H7 (cell line): ENCODE measurements at places on chromosomes 13 and 19. TPM values are rescaled to one million over a fixed set of nuclear protein-coding genes. Genes with fewer than 3 reads are reported as not detected.

- DNase-seq = peak; percentile 64
Measured at GRCh38 chr19:48308631-48309586, 16.4 kb upstream of the EMP3 start.

DNA sequence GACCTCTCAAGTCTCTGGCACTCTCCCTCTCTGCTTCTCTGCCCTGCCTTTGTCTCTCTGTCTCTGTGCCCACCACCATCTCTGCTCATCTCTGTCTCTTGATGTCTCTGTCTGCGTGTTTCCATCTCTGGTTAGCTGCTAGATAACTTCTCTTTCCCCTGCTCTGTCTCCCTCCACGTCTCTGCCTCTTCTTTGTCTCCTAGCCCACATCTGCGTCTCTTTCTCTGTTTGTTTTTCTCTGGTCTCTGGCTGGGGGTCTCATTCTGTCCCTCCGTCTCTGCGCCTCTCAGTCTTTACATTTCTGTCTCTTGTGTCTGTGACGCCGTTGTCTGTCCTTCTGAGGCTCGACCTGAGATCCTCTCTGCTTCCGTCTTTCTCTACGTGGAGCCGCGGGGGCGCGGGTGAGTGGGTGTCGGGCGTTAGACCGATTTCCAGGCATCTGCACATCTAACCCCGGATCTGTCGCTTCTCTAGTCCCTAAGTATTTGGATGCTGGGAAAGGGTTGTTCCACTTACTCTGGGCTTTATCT, 386 bp downstream of the GIPR start:
- peak; percentile 44 for DNase-seq

DNA sequence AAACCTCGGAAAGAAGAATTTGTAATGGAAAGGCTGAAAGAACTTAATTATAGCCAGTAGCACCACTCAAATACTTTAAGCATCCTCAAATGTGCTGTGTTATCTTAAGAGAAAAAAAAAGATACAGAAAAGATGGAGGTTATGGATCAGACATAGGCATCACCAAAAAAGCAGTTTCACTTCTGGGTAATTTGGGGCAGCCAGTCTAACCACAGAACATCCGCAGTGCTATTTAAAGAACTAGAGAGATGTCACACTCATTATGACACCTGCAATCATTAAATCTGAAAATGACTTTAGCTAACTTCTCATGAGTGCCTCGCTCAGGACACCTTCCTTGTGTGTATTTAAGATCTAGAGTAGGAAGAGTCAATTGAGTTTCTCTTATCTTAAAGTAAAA, 211.8 kb downstream of the RBM26 start:
- DNase-seq = no peak

- no peak for DNase-seq
Measured at GRCh38 chr13:46656786-46657185, 103.8 kb downstream of the LRCH1 start.

KXD1 gene
- 190 and 202 TPM in 2 replicates for total RNA-seq

SMAD9 gene
- total RNA-seq = 0.59 and 0.81 TPM in 2 replicates

CYP4F8 gene
- total RNA-seq = not detected in 2 replicates

ZNF230 gene
- 1.4 and 3.2 TPM in 2 replicates for total RNA-seq

TUBGCP3 gene
- 19.2 and 25.8 TPM in 2 replicates for total RNA-seq

TMIGD2 gene
- total RNA-seq = 0.45 and 0.78 TPM in 2 replicates

GRCh38 chr13:33232883-33233282, 52.7 kb downstream of the STARD13 start:
- no peak for DNase-seq

DNA sequence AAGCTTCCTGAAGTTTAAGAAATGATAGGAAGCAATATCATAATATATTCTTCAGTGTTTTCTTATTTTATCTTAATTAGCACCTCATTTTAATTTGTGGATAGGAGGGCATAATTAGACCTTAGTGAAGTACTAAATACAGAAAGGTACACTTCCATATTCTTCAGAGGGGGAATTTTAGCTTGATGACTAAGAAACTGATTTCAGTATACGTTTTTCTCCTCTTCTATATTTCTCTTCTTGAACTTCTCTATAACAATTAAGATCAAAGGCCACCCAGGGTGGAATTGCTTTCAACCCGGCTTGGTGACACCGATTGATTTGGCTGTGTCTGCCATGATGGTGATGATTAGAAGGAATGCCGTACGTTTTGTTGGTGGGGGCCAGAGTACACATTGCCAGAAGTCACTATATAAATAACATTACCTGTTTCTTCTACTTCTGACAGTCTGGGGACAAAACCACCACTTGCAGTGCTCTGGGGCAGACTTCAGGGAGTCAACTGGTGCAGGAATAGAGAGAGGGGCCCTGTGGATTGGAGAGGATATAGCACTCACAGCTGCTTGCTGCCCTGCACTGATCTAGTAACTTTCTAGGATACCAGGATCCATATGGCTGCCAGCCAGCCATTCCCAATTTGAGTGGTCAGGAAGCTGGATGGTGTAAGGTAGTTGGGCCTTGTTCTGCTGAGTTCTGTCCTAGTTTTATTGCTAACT, 73.8 kb downstream of the SPATA13 start:
- no peak for DNase-seq

GIPC3 gene
- total RNA-seq = 0.11 and 0.21 TPM in 2 replicates

- no peak for DNase-seq
Measured at GRCh38 chr13:33328701-33329100, 43.1 kb upstream of the STARD13 start.

NKG7 gene
- not detected in 2 replicates for total RNA-seq

DHDH gene
- not detected in 2 replicates for total RNA-seq

GRCh38 chr19:9967326-9967725, 31.0 kb upstream of the OLFM2 start:
- no peak for DNase-seq

ACTMAP gene
- total RNA-seq = 3.1 and 4.7 TPM in 2 replicates

DNA sequence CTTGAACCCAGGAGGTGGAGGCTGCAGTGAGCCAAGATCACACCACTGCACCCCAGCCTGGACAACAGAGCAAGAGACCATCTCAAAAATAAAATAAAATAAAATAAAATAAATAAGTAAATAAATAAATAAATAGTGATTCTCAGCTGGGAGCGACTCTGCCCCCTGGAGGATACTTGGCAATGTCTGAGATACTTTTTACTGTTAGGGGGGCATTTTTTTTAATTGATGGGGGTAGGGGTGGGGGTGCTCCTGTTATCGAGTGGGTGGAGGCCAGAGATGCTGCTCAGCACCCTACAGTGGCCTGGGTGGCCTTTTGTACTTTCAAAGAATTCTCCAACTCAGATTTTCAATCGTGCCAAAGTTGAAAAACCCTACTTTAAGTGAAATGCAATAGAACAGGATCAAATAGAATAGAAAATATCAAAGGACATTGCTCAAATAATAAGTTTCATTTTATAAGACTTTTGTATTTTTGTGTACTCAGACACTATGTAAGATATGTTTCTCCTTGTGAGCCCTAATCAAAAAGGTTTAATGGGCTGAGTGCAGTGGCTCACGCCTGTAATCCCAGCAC, 7.1 kb upstream of the CLPP start:
- peak; percentile 57 for DNase-seq

DNA sequence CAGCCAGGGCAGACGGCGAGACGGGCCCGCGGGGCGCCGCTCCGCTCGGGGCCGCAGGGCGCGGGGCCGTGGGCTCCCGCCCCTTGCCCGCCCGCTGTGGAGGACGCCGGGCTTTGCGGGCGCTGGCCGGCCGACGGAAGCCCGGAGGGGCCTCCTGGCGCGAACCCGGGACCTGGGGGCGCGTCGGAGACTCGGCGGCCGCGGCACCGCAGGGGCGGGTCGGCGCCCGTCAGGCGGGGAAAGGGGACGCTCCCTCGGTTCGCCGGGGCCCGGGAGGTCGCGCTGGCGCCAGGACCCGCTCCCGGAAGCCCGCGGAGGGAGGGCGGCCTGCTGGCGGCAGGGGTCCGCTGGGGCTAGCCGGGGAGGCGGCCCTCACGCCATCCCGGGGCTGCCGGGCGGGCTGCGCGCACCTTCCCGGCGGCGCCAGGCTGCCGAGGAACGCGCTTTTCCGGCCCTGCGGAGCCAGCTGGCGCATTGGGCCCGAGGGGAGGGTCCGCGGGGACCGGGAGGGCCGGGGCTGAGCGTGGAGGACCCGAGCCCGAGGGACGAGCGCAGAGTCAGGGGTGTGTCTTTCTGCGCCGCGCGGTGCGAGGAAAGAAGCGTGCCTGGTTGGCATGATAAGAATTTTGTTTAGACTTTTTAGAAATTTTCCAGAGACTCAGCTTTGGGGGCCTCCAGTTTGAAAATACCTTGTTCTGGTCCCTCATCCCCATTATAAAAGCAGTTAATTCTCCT, 511 bp downstream of the GARRE1 start:
- DNase-seq = peak; percentile 86

LILRB3 gene
- total RNA-seq = not detected in 2 replicates

GRCh38 chr13:35940734-35941133, 190.4 kb downstream of the DCLK1 start:
- DNase-seq = no peak

DNA sequence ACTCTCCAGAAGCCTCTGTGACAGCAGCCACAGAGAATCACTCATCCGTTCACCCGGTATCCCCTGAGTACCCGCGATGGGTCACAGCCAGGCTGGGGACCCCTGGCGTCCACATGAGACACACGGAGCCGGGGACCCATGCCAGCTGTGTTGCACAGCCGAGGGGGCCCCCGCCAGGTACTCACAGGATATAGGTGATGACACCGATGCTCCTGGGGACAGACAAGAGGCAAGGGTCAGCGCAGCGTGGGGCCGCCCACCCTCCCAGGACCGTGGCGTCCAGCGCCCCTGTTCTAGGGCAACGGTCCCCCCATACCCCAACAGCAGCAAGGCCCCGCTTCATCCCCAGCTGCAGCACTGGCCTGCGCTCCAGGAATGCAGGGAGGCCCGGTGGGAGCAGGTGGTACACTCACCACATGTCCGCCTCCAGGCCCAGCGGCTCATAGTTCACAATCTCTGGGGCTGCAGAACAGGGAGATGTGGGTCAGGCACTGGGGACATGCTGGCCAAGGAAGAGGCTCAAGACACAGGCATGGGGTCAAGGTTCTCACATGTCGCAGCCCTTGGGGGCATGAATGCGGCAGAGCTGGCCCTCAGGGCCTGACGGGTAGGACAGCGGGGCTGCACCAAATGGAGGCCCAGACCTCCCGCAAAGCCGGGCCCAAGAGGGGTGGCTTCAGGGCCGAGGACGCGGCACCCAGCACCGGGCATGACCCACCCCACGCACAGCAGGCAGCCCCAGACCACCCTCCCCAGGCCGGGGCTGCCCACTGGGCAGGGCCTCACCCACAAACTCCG, 7.2 kb downstream of the DAPK3 start:
- DNase-seq = no peak

GRCh38 chr13:48817166-48817802, 158.4 kb upstream of the FNDC3A start:
- DNase-seq = no peak

DNA sequence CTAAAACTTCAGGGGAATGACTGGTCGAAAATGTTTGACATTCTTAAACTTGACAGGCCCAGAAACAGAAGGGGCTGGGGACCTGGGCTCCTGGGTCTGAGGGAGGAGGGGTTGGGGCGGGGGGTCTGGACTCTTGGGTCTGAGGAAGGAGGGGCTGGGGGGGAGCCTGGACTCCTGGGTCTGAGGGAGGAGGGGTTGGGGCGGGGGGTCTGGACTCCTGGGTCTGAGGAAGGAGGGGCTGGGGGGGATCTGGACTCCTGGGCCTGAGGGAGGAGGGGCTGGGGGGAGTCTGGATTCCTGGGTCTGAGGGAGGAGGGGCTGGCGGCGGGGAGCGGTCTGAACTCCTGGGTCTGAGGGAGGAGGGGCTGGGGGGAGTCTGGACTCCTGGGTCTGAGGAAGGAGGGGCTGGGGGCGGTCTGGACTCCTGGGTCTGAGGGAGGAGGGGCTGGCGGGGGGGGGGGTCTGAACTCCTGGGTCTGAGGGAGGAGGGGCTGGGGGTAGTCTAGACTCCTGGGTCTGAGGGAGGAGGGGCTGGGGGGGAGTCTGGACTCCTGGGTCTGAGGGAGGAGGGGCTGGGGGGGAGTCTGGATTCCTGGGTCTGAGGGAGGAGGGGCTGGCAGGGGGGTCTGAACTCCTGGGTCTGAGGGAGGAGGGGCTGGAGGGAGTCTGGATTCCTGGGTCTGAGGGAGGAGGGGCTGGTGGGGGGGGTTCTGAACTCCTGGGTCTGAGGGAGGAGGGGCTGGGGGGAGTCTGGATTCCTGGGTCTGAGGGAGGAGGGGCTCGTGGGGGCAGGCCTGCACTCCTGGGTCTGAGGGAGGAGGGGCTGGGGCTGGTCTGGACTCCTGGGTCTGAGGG, 5.5 kb upstream of the KLK6 start:
- no peak for DNase-seq

DNA sequence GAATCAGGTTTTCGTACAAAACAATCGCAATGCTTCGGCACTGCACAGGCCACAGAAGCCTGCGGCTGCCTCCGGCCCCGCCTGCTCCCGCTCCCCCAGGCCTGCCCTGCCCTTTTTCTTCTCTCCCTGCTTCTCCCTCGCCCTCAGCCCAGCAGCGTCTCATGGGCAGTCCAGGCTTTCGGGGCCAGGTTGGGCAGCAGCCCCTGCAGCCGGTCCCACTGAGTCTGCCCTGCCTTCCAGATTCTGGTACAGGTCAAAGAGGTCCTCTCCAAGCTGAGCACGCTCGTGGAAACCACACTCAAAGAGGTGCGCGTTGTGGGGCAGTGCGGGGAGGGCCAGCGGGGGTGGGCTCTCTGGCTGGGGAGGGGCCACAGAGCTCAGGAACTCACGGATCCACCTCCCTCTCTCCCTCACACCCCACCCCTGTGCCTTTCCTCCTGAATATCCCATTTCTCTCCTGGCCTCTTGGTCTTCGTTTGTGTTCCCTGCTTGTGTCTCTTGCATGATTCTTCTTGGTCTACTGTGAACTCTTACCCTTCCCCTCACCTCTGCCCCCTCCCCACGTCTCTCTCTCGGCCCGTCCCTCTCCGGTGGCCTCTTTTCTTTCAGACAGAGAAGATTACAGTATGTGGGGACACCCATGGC, 30.1 kb downstream of the CCDC8 start:
- DNase-seq = no peak

DNA sequence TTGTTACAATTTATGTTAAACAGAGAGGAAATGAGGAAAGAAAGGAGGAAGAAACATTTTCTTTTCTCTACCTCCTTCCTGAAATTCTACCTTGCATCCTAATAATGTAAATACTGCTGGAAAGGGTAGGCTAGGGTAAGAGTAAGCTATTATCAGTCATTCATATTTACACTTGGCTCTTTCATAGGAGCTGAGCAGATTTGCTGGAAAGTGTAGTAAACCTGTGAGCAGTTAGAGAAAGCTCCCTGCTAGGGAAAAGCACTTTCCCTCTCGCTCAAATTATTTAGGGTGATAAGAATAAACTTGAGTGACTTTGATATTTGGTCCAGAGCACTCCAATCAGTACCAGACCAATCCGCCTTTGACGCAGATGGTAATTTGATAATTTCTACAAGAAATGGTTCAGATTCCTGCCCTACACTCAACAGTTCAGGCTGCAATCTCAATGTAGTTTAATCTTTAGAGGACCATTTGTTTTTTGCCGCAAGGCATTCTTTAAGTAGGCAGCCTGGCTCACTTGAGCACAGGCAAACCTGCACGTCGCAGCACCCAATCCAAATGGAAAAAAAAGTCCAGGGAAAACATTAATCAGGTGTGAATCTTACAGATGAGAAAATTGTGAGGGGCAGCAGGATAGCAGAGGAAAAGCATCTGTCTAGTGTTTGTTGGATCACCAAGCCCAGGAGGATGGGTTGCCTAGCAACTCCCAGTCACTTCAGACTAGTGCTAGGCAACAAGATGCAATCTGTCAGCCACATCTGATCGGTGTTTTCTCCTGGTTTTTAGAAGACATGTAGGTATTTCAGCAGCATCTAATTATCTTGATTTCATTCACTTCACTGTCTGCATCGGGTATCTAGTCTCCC, 68.6 kb upstream of the KL start:
- no peak for DNase-seq

- DNase-seq = no peak
Measured at GRCh38 chr13:24035411-24035810, 125.1 kb upstream of the SPATA13 start.
